Right renal cortex interstitium (tissue), 3 donors: ENCODE measurements at places on chromosomes 11 and 22. TPM values are rescaled to one million over a fixed set of nuclear protein-coding genes. Genes with fewer than 3 reads are reported as not detected.

DNA sequence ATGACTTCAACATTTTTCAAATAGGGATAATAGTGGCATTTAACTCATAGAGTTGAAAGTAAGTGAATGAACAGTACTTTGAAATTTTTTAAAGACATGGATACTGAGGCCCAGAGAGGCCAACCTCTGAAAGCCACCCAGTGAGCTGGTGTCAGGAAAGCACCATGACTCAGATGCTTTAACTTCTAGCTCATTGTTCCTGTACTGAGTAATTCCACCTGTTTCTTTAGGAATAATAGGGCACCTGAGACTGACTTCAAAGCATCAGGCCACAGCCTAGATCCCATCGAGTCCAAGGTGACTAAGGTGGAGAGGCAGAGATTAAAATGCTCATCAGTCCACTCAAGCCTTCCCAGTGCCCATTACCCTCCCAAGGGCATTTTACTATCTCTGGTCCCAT lies 491.8 kb upstream of the TENM4 start:
- no peak for DNase-seq

BCO2 gene
- polyA plus RNA-seq, result 2.6 TPM

- DNase-seq, result no peak
These were observed 57.6 kb downstream of the PLEKHA7 start for GRCh38 chr11:16956538-16957153.

APOL3 gene
- polyA plus RNA-seq, result 16.8 TPM

NTM gene
- 35.7 TPM for polyA plus RNA-seq

DNA sequence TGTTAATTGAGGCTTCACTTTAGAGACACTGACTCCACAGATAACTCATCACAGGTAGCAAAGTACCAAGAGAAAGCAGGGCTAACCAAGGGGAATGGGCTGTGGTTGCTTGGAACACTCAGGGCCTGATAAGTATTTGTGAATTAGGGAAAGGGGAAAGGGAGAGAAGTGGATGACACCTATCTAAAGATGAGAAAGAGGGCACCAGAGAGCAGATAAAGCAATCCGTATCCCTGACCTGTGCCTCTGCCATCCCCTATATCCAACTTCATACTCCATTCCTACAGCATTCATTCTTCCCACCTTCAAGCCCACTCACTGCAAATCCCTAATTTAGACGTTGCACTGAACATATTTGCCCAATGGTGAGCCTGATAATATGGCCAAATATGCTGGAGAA lies 43.0 kb upstream of the API5 start:
- no peak for DNase-seq

DNA sequence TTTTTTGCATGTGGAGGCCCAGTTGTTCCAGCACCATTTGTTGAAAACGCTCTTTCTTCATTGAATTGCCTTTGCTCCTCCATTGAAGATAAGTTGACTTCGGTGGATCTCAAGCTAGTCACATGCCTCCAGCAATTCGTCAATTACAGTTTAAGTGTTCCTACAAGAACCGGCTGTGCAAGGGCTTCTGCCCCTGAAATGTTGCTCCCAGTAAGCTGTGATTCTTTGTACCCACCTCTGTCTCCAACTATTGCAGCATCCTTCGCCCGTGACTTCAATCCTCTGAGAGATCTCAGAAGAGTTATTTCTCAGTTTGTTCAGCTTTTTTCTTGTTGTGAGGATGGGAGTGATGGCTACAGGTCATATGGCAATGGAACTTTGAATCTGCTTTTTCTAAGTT lies 194.2 kb upstream of the B3GAT1 start:
- DNase-seq, result no peak

CREB3L1 gene
- 11.4 TPM for polyA plus RNA-seq

- no peak for DNase-seq
These were observed 1061.7 kb upstream of the TENM4 start for GRCh38 chr11:80502511-80502910.

DRD4 gene
- 2.4 TPM for polyA plus RNA-seq

DNA sequence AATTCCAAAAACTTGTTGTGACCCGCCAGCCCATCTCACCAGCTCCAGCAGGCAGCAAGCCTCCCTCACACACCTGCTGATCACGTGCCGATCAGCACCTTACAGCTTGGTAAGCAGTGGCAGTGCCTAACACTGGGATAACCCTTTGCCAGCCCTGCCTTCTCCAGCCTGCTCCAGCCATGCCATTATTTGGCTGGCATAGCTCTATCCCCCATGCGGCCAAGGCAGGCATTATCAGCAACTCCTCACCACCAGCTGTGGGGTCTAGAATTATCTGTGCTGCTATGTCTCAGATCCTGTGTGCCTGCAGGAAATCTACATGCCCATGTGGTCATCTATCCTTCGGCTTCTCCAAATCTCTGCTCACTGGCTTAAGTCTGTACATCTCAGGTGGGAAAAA lies 215.0 kb downstream of the ST3GAL4 start:
- no peak for DNase-seq
